Stimulated activated CD8-positive, alpha-beta memory T cell treated with anti-CD3 and anti-CD28 coated beads, Interleukin-4, amount 100 ng/mL, for 4 hours (primary cell): ENCODE measurements at places on chromosomes 5 and 9.

GRCh38 chr5:96247097-96247701 lies 185.8 kb downstream of the PCSK1 start:
- DNase-seq, result no peak

DNA sequence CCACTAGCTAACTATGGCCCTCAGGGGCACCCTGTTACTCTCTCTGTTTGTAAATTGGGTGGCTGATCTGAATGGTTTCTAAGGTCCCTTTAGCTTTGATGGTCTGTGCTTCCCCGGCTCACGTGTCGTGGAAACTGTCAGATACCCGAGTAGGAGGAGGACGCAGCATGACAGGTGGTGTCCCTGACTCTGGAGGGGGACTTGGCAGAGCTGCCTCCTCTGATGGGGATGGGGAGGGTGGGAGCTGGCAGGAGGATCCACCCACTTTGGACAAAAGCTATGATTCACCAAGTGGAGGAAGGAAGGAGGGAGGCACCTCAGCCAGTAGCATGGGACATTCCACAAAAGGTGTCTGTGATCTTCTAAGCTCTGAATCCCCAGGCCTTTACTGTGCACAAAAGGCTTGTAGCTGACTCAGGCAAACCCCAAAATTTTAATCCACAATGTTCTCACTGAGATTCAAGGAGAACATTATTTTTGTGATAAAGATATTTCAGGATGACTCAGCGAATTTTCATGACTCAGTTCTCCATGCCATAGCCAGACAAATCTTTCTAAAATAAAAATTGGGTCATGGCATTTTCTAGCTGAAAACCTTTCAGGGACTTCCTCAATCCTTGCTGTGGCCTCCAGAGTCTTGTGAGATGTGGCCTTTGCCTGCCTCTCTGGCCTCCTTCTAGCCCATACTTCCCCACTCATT lies 131.0 kb upstream of the BRINP1 start:
- no peak for DNase-seq

DNA sequence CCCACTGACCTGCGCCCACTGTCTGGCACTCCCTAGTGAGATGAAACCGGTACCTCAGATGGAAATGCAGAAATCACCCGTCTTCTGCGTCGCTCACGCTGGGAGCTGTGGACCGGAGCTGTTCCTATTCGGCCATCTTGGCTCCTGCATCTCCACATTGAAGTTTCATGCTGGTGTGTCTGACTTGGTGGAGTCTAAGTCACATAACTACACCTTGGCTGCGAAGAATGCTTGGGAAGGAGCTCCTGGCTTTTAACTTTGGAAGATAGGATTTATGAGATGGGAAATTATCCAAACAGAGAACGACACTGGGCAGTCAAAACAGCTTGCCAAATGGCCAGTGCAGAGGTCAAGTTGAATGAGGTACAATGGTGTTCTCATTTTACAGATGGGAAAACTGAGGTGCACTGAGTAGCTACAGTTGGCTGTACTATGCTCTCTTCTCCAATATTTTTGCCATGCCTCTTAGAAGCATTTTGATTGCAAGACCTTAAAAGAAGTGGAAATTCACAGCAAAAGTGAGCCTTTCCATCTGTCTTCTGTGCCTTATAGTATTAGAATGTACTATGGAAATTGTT lies 36.7 kb downstream of the CCDC192 start:
- no peak for DNase-seq

DNA sequence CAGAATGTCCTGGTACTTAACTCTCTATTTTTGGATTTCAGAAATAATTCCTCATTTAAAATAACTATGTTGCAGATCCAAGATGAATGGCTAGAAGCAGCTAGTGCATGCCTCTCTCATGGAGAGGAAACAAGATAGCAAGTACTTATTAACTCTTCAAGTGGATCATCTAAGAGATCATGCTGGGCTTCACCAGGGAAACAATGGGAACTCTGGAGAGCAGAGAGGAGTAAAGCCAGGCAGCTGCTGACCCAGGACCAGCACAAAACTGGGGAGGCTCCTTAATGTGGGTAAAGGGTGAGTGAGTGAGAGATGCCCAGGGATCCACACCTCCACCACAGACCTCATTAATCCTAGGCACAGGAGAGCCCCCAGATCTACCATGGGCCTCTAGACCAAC lies 897.8 kb upstream of the ACO1 start:
- DNase-seq, result no peak

DNA sequence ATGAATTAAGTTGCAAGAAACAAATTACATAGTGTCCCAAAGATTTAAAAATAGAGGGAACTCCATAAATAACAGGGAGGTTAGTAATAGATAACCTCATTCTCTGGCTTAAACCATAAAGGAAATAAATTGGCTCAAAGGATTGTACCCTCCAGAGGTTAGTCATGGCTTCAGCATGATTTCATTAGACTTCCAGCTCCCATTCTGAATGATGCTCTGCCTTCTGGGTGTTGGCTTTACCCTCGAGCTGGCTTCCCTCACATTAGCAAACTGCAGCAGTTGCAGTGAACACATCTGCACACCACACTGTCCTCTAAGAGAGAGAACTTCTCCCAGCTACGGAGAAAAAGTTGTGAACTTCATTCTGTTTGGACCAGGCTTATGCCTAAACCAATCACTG lies 70.4 kb downstream of the RGS7BP start:
- DNase-seq, result no peak

DNA sequence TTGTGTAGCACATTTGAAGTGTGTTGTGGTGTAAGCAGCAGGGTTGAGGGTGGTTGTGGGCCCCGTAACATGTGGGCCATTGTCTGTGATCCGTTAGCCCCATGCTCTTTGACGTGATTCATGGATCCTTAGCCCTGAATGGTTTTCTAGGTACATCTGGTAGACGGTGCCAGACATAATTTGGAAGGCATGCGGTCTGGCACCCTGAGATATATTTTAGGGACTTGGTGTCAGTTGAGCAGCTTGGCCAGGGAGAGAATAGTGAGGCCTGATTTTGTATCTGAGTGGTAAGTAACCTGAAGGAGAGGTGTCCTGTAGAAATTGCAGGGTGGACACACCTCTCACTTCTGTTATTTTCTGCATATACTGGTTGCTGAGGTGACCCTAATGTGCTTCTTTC lies 10.9 kb downstream of the SH3GL2 start:
- DNase-seq, result no peak

DNA sequence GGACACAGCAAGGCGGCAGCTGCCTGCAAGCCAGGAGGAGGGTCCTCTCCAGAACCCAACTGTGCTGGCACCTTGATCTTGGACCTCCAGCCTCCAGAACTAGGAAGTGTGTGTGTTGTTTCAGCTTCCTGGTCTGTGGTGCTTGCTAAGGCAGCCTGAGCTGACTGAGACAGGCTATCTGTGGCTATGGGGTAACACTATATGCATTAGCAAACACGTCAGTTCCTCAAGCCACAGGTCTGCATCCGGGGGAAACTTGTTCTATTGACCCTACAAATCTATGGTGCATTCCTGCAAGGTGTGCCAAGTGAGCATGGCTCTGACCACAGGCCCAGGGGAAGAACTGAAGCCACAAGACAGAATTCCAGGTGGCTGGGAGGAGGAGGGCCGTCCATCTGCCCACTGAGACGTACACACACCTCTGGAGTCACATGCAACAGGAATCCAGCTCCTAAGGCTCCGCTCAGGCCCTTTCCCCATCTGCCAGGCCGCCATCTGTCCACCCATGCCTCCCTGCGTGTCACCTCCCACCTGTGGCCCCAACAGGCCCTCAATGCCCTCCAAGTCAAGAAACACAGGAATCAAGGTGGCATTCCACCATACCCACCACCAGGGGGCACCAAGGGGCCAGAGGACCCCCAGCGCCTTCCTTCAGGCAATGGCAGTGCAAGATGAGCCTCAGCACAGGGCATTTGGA lies 174.9 kb downstream of the ROR2 start:
- DNase-seq, result peak; percentile 50

- no peak for DNase-seq
Observed at GRCh38 chr5:6347165-6347564, 31.2 kb downstream of the MED10 start.

GRCh38 chr5:148336704-148337435 lies 1.5 kb downstream of the SPINK9 start:
- no peak for DNase-seq
